ENCODE measurements at places on chromosomes 2 and 18.

DNA sequence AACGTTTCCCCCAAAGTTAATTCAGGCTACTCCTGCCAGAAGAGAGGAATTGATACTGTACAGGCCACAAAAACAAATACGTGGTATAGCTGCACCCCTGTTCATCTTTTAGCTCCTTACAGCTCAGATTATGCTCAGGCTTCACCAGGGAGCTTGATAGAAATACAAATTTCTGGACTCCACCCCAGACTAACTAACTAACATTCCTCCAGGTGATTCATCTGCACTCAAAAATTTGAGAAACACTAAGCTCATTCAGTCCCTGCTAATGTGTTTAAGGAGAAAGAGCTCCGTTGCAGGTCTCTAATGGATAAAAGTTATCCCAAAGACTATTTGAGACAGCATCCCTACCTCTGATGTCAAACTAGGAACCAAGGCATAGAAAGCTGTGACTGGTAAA lies 36.8 kb upstream of the UNC80 start:
- DNase-seq, result no peak

- no peak for DNase-seq
Observed at GRCh38 chr18:62264984-62265383, 60.1 kb upstream of the TNFRSF11A start.

DNA sequence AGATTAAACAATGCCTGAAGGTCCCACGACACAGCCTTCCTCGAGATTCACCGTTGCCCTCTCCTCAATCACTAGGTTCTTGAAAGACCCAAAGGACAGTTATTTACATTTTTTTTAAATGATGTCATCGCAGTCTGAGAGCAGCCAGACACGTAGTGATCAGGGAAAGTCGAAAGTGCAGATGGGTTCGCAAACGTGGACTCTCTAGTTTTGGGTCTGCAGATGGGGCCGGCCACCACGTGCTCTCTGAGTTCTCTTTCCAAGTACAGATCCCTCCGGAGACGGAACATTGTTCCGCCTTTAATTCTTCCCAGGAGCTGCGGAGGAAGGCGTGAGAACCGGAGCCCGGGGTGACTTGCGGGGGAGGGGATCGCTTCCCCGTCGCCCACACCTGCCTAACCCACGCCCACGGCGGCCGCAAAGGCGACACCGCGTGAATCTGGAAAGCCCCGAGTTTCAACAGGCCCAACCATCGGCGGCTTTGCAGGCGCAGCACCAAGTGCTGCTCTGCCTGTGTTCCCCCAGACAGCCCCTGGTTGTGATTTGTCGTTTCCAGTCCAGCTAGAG lies 54.3 kb downstream of the PKDCC start:
- DNase-seq, result peak; percentile 89

GRCh38 chr2:46939626-46940359 lies 24.2 kb upstream of the MCFD2 start:
- DNase-seq, result no peak

GRCh38 chr2:128682729-128683284 lies 364.1 kb upstream of the HS6ST1 start:
- no peak for DNase-seq

GRCh38 chr2:96868555-96869280 lies 1.2 kb downstream of the SEMA4C start:
- DNase-seq, result no peak

DNA sequence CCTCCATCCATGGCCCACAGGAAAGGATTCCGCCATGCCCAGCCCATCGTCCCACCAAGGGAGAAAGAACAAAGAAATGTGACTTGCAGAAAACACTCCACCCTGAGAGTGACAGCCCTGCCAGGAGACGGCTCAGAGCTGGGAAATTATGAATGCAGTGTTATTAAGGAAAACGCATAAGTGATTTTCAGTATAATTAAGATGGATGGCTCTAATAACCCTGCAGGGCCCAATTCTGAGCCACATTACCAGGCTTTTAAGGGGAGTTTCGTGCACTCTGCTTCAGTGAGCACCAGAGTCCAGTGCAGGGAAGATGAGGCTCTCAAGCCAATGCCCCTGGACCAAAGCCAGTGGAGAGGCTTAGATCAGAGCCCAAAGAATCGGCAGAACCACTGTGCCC lies 10.6 kb upstream of the TEX51 start:
- no peak for DNase-seq

GRCh38 chr2:28631514-28632206 lies 120.0 kb upstream of the PPP1CB start:
- no peak for DNase-seq

DNA sequence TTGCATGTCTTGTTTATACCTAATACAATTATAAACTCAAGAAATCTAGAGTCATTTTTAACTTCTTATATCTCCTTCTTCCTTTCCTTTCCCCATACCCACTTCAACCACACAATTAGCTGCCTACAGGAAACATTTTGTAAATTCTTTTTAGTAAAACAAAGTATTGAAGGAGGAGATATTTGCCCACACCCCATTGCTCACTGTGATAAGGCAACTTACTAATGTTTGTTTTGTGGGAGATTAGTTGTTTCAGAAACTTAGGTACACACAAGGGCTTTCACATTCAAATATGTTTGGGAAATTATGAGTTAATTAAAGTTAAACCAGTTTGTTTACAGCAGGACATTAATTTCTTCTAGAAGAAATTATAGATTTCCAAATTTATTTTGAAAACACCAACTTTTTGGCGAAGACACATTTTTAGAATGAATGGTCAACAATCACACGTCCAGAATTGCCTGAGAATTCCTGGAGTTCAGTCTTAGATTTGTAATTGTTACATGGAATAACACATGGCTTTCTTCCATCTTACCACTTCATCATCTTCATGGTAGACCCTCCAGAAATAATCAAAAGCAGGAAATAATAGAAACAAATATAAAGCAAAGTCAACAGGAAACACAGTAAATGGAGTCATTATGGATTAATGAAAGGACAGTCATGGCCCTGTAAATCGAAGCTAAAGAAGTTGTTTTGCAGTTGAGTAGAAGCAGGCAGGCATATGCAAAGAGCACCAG lies 62.5 kb upstream of the RAB27B start:
- DNase-seq, result no peak

DNA sequence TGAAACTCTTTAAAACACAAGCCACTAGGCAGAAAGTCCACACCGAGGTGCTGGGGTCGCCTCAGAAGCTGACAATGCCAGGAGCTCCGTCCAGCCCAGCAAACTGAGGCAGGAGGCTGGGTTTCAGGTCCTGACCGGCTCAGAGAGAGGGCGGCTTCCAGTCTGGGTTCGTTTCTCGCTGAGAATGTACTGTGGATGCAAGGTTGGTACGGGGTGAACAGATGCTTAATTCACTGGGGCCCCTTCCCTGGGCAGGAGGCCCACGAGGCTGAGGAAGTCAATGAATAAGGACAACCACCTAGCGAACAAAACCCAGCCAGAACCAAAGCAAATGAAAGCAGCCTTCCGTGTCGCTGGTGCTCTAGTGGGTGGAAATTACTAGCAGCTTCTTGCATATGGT lies 142.0 kb downstream of the RTP5 start:
- no peak for DNase-seq

- no peak for DNase-seq
Observed at GRCh38 chr2:203997481-203997880, 60.9 kb downstream of the ICOS start.

DNA sequence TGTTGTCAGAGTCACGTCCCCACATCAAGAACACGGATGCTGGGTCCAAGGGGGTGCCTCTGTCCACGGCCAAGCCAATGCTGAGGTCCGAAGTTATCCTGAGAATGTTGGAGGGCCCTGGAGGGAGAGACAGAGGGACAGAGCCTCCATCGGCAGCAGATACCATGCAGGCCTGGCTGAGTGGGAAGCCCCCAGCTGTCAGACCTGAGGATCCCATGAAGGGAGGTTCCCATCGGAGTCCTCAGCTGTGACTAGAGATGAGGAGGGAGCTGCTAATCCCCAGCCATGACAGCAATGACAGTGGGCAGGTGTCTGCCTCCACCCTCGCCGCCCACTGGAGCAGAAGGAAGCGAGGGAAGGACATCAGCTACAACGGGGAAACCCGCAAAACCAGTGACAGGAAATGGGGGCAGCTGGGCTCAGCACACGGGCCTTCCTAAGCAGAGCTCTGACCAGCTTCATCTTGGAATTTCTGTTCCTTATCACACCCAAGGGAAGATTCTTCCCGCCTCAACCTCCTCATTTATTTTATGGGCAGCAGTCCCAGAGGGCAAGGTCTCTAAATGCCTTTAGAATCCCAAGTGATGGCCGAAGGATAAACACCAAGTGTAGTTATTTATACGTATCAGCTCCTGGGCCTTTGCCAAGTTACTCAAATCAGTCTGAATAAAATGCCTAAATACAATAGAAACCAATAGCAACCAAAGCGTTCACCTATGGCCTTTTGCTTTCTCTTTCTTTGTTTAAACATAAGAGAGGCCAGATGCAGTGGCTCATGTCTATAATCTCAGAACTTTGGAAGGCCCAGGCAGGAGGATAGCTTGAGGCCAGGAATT lies 32.2 kb downstream of the FAM178B start:
- no peak for DNase-seq

DNA sequence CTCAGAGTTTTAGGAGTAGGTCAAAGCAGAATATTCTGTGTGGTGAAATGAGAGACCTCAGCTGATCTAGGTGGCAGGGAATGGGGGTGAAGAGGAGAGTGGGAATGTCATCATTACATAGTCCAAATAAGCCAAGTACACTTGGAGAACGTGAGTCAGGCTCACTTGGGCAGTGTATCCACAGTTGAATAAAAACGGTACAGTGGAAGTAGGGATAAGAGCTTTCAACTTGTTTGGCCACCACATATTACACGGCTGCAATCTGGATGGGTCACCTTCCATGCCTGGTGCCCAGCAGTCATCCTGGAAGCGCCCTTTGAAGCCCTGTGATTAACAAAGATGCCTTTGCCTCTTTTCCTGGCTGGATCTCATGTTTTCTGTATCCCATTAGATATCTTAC lies 28.6 kb downstream of the MIB1 start:
- no peak for DNase-seq

DNA sequence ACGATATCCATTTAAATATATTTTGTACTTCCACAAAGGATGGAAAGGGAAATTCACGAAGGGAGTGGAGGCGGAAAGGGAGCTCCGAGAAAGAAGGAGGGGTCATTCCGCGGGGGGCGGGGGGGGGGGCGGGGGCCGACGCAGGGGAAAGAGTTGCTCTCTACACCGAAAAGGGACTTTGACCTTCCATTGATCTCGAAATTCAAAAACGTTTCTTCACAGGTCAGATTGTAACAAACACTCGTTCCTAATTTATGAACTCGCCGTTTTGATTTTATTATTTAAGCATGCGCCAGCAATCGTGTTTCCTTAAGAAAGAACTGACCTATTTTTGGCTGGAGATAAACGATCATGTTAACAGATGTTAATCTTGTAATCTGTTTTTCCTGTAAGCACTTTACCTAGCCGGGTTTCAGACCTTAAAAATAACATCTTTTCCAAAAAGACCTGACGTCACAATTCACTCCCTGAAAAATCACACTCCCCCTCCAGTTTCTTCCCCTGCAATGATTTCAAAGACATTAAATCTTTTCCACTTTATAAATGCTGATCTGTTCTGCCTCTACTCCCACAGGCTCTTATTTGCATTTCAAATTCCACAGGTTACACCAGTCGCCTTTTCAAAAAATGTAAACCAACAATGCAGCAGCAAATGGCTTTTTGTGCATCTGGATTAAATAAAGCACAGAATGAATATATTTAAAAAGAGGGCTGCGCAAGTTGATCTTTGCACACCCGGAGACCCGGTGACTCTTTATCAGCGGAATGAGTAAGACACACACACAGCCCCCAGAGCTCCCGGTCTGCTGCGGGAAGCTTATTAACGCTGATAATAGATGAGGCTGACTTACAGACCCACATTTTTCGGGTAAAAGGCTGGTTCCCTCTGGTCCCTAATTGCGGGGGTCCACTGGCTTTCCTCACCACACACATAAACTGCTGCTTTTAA lies 1.6 kb downstream of the ZNF516 start:
- no peak for DNase-seq

GRCh38 chr2:11814979-11815510 lies 68.6 kb downstream of the LPIN1 start:
- DNase-seq, result no peak

- DNase-seq, result no peak
Observed at GRCh38 chr2:167054881-167055280, 166.6 kb downstream of the XIRP2 start.

DNA sequence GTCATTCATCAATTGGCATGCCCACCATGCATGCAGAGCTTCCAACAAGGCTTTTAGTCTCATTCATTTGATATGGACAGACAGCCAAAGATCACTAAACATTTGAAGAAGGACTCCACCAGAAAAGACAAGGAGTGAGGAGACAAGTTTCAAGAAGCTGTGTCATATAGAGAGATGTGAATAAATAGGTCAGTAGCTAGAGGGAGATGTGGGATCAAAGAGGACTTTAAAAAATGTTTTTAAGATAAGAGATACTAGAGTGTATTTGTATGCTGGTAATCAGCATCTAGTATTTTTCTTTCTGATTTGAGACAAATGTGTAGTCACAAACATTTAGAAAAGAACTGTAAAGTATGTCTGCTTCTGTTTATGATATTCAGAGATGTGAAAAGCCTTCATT lies 48.5 kb downstream of the ANTXR1 start:
- DNase-seq, result no peak

- no peak for DNase-seq
Observed at GRCh38 chr2:199118673-199119112, 339.0 kb downstream of the SATB2 start.

DNA sequence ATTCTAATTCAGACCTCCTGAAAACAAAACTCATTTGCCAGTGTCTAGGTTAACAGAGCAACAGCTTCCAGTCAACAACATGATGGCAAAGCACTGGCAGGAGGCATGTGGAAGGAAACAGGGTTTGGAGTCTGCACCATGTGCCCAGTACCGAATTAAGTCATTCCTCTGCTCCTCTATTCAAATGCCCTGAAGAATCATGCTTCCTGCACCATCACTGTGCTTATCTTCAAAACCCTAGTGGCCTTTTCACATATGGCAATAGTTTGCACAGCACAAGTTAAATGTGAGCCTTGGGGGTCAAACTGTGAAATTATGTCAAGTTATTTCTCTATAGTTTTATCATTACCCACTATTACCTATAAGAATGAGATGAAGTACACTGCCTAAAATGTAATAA lies 75.4 kb upstream of the GRB14 start:
- no peak for DNase-seq

DNA sequence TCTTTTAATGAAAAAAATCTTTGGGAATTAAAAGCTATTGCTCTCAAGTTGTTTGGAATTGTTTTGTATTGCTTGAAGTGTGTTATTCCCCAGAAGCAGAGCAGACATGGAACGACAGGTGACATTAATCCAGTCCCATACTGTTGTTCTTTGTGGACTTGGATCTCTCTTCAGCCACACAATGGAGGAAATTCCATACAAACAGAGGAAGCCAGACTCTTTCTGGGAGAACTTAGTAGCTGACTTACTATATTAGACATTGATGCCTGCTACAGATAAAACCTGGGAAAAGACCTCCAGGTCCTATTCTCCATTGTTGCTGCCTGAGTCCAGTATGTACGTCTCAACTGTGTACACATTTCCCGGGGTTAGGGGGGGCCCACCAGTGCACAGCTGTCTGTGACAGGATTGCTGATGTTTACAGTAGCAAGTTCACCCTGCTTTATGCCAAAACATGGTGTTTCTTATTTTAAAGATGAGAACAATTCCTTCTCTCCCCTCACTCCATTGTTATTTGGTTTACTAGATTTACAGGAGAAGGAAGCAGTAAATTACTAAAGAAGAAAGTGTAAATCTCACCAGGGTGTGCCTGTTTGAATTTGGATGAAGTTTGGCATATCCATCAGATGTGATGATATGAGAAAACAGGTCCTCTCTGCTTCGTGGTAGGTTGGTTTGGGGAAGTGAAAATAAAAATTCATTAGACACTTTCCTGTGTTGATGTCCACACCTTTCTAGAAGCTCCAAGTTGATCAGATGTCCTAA lies 142.4 kb upstream of the RBBP8 start:
- DNase-seq, result no peak

All from stimulated activated CD8-positive, alpha-beta memory T cell treated with anti-CD3 and anti-CD28 coated beads, Interleukin-15, amount 100 ng/mL, for 1 hour (primary cell).